ENCODE measurements at places on chromosomes 5 and 9. TPM values are rescaled to one million over a fixed set of nuclear protein-coding genes. Genes with fewer than 3 reads are reported as not detected.

WWC1 gene
- polyA plus RNA-seq: 93.0 TPM

FUT7 gene
- 0.11 TPM for polyA plus RNA-seq

ANKRD20A1 gene
- polyA plus RNA-seq: 2.2 TPM

RNF208 gene
- polyA plus RNA-seq: 16.3 TPM

CDKN2A gene
- not detected for polyA plus RNA-seq

CDHR2 gene
- polyA plus RNA-seq: 17.7 TPM

SAP30L gene
- 43.1 TPM for polyA plus RNA-seq

GABBR2 gene
- polyA plus RNA-seq: 5.0 TPM

IRX2 gene
- 27.5 TPM for polyA plus RNA-seq

FAM78A gene
- 3.1 TPM for polyA plus RNA-seq

INSL6 gene
- 0.35 TPM for polyA plus RNA-seq

CDC20B gene
- 1.0 TPM for polyA plus RNA-seq

FLT4 gene
- polyA plus RNA-seq: 27.5 TPM

SOX30 gene
- polyA plus RNA-seq: 0.44 TPM

STC2 gene
- polyA plus RNA-seq: 1.7 TPM

HMMR gene
- polyA plus RNA-seq: 21.3 TPM

LRRC26 gene
- polyA plus RNA-seq: not detected

ERCC8 gene
- 28.0 TPM for polyA plus RNA-seq

CNTFR gene
- polyA plus RNA-seq: 42.5 TPM

FGFR4 gene
- 93.3 TPM for polyA plus RNA-seq

APBA1 gene
- 15.7 TPM for polyA plus RNA-seq

CARD9 gene
- 2.2 TPM for polyA plus RNA-seq

PCDHGC4 gene
- 3.2 TPM for polyA plus RNA-seq

MIER3 gene
- 44.2 TPM for polyA plus RNA-seq

APC gene
- polyA plus RNA-seq: 29.2 TPM

SAXO1 gene
- polyA plus RNA-seq: 0.22 TPM

TTC23L gene
- 2.7 TPM for polyA plus RNA-seq

MZB1 gene
- polyA plus RNA-seq: 0.76 TPM

IFNB1 gene
- not detected for polyA plus RNA-seq

HEMGN gene
- 4.0 TPM for polyA plus RNA-seq

PCDHGA2 gene
- polyA plus RNA-seq: 5.9 TPM

PCDHB5 gene
- 9.1 TPM for polyA plus RNA-seq

TMEM232 gene
- 9.3 TPM for polyA plus RNA-seq

PNPLA7 gene
- 1.6 TPM for polyA plus RNA-seq

ADRA1B gene
- polyA plus RNA-seq: 2.9 TPM
